ENCODE measurements at places on chromosomes 7 and 10. TPM values are rescaled to one million over a fixed set of nuclear protein-coding genes. Genes with fewer than 3 reads are reported as not detected.

GPR15LG gene
- total RNA-seq = not detected

ZPBP gene
- not detected for total RNA-seq

MYOZ1 gene
- total RNA-seq = 1,224 TPM

TMEM184A gene
- not detected for total RNA-seq

EXOC6 gene
- 54.8 TPM for total RNA-seq

TNPO3 gene
- 45.9 TPM for total RNA-seq

ASZ1 gene
- total RNA-seq = not detected

AMZ1 gene
- under 0.01 TPM for total RNA-seq

SORCS1 gene
- 4.2 TPM for total RNA-seq

TMEM243 gene
- 24.0 TPM for total RNA-seq

GRM3 gene
- under 0.01 TPM for total RNA-seq

NFE2L3 gene
- under 0.01 TPM for total RNA-seq

PPRC1 gene
- total RNA-seq = 7.3 TPM

ANXA8L1 gene
- 0.52 TPM for total RNA-seq

SPAG6 gene
- total RNA-seq = 2.6 TPM

SH2B2 gene
- 5.7 TPM for total RNA-seq

ZNF316 gene
- 9.9 TPM for total RNA-seq

HOGA1 gene
- total RNA-seq = 1.6 TPM

PTN gene
- 21.9 TPM for total RNA-seq

GPR26 gene
- total RNA-seq = not detected

CCM2 gene
- total RNA-seq = 28.7 TPM

HPSE2 gene
- total RNA-seq = under 0.01 TPM

PNLIP gene
- total RNA-seq = 1.0 TPM

RBP3 gene
- total RNA-seq = not detected

BUD31 gene
- total RNA-seq = 44.4 TPM

OIT3 gene
- 10.4 TPM for total RNA-seq

ACSL5 gene
- total RNA-seq = 4.2 TPM

FGF8 gene
- 0.52 TPM for total RNA-seq

OR2A5 gene
- not detected for total RNA-seq

LIPF gene
- total RNA-seq = not detected

RAB19 gene
- total RNA-seq = 0.52 TPM

SLC18A3 gene
- not detected for total RNA-seq

MYO3A gene
- 1.0 TPM for total RNA-seq

ZNF37A gene
- total RNA-seq = 5.7 TPM

PIP gene
- not detected for total RNA-seq

CYP3A7 gene
- total RNA-seq = 0.52 TPM

TDRD1 gene
- 0.52 TPM for total RNA-seq

SUN3 gene
- not detected for total RNA-seq

ARPC1A gene
- total RNA-seq = 53.2 TPM

FAM25C gene
- not detected for total RNA-seq

DIP2C gene
- total RNA-seq = 18.8 TPM

NOS3 gene
- total RNA-seq = 4.7 TPM

COMTD1 gene
- 4.2 TPM for total RNA-seq

ZNF467 gene
- 2.1 TPM for total RNA-seq

ENTPD1 gene
- total RNA-seq = 8.9 TPM

SAP25 gene
- total RNA-seq = not detected

SNCG gene
- total RNA-seq = 4.2 TPM

EPO gene
- total RNA-seq = not detected

Data from skeletal muscle tissue (tissue), 5 donors.